ENCODE measurements at places on chromosomes 2 and 18.

- no peak for DNase-seq
Observed at GRCh38 chr2:150296770-150297546, 190.5 kb downstream of the RND3 start.

DNA sequence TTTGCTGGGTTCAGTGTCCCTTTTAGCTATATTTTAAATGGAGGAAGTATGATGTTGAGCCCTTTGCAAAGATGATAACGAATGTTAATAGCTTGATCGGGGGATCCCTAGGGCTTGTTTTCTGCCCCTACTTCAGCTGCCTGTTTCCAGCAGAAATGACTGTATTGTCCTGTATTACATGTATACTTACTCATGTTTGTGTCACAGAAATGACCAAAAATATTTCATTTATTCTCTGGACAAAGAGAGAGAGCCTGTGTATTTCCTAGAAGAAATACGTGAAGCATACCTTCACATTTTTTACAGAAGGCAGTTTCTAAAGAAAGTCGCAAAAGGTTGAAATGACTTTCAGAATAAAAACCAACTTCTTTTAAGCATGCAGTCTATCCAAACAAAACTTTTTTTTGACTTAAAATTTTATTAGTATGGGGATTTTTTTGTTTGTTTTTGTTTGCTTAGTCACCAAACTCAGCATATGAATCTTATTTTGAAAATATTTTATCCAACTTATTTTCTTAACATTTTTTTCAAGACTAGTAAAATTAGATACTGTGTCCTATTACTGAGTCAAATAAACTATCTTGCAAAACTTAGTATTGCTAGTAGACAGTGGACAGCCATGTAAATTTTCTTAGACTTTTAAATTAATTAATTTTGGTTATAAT, 68.9 kb downstream of the PTRHD1 start:
- DNase-seq = no peak

DNA sequence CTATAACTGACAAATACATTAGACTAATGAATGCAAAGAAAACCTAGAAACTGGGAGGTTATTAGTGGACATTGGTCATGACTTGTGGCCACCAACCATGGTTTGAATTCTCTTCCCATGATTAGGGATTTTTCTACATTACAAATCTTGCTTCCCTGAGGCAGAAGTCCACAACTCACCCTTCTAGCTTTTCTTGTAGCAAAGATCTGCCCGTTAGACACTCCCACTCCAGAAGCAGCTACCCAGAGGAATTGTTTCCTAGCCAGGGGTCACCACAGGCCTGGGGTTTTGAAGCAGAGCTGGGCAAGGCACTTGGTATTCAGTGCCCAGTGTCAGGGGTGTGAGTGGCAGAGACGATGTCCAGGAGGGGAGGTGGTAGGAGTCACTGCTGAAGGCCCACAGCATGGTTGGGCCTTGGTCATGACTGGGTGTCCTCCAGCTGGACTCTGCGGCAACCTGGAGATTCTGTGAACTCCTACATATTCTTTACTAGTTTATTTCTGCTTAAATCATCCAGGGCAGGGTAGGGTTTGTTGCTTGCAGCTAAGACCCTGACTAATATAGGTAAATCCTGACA, 54.9 kb downstream of the ACTR2 start:
- DNase-seq = no peak

DNA sequence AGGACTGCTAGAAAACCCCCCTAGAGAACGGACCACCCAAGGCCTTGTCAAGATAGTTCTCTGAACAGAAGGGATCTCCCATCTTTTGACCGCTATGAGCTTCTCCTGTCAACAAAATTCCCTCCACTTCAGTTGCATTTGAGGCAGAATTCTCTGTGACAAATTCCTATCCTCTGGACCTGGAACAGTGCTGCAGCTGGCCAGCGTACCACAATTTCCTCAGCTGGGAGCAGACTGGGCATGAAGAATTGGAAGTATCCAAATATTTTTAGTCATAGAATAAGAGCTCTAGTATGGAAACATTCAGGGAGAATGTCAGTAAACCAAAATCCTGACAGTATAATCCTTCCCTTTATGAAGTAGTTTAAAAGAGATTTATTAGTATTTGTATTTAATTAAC, 147.1 kb upstream of the BOD1L2 start:
- DNase-seq = no peak

GRCh38 chr18:61544178-61544577, 210.9 kb downstream of the CDH20 start:
- no peak for DNase-seq

DNA sequence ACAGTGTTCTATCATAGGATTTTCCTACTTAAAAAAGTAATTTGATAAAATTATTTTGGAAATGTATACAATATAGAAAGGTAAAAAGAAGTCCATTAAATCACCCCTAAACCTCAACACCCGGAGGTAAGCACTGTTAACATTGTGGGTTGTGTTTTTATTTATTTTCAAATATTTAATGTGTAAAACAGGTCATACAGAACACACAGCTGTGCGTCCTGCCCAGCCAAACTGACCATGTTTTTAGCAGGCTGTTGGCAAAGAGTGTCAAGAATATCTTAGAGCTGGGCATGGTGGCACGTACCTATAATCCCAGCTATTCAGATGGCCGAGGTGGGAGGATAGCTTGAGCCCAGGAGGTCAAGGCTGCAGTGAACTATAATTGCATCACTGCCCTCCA, 78.8 kb upstream of the ZNF532 start:
- no peak for DNase-seq

DNA sequence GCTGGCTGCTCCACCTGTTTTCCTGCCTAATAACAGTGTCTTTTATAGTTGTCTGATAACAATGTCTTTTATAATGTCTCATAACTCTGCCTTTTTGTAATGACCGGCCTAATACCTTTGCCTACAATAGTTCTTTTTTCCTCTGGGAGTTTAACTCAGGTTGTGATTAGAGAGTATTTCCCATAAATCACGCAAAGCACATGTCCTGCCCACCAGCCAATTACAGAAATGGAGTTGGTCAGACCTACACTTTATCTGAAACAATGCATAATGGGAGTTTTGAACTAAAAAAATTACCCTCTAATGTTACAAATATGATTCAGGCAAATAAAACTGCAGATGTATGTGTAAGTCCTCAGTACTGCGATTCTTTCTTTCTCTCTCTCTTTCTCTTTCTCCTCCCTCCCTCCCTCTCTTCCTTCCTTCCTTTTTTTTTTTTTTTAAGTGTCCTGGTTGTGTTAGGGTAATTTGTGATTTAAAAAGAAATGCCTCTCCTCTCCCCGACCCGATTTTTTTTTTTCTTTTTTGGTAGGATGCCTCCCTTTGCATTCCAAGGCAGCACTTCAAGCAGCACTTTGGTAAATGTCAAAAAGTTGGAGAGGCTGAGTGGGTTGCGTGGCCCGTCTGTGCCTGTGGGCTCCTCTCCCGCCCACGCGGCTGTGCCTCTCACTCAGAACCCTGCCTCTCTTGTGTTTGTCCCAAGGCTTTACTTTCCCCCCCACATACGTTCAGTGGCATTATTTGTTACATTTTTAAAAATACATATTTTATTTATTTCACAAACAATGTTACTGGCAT, 147.3 kb downstream of the AGAP1 start:
- no peak for DNase-seq
